HuH-7 (cell line): ENCODE measurements at places on chromosomes 16 and 17.

GRCh38 chr17:14792746-14793145, 472.4 kb downstream of the PMP22 start:
- DNase-seq = no peak

GRCh38 chr16:53949715-53950410, 245.9 kb downstream of the FTO start:
- no peak for DNase-seq

GRCh38 chr16:88077328-88078108, 126.3 kb downstream of the BANP start:
- no peak for DNase-seq

- no peak for DNase-seq
Observed at GRCh38 chr16:89798832-89799370, 17.5 kb downstream of the FANCA start.

DNA sequence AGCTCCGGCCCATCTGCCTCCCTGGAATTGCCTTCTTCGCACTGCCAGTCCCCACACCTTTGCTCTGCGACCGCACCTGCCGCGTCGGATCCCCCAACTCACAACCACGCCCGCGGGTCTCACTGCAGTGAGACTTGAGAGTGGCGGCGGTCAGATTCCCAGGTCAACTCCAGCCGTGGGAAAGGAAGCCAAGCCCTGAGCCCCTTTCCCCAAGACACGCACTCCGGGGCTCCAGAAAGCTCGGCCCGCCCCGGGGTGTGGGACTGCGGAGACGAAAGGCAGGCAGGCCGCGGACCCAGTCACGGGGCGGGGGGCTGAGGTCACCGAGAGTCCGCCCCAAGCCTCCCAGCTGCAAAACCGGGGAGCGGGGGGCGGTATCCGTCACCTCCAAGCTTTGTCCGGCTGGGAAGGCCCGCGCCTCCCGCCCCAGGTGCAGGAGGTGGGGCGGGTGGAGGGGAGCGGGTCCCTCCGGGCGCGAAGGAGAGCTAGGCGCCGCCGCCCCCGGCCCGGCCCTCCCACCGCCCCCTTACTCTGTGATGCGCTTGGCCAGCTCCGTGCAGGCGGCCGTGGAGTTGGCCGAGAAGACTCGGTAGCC, 615 bp downstream of the PRPSAP1 start:
- peak; percentile 39 for DNase-seq

DNA sequence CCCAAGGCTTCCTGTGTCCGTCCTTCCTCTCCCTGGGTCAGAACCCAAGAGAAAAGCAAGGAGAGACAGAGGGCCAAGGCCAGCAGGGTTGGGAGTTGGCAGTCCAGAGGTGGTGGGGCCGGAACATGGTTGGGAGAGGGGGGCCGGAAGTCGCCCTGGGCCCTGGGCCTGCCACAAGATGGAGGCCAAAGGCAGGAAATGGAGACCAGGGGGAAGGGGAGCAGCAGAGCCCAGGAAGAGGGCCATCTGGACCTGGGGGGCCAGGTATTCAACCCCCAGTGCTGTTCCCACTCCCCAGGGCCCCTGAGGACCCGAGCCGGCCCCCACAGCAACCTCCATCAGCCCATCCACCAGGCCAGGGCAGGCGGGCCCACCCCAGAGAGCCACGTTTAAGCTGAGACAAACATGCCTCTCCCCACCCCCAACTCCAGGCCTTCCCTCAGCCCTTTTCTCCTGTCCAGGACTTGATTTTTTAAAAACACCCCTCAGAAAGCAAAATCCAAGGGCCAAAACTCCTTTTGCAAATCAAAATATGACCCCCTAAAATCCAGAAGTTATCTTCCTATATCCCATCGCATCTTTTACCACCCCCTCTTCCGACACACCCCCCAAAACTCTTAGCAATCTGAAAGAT, 4.4 kb upstream of the BCL6B start:
- DNase-seq = no peak

DNA sequence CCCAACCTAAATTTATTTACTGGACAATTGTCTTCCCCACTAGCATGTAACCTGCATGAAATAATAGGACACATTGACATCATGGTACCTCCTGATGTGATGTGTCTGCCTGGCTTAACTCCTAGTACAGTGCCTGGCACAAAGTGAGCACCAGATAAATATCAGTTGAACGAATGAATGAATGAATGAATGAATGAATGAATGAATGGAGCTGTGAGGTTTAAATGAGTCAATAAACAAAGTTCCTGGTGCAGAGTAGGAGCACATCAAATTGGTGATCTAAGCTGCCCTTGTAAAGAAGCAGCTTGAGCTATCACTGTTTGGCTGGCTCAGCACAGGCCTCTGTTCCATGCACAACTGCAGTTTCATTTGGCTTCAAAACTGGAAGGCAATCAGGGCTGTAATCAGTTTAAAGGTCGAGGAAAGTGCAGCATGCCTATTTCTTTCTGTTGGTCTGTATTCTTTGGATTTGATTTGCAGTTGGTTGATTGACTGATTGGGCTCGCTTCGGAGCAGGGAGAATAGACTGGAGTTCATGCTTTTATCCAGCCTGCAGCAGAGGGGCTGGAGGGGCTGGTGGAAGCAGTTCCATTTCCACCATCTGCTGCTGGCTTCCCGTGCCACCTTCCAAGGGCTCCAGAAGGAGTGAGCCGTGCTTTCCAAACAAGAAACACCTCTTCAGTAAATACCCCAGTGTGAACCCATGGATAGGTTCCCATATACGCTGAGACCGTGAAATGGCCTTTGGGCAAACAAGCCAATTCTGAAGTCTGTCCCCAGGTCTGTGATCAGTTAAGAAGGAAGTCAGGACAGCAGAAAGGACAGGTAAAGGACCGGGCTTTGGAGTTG, 54.6 kb downstream of the GPRC5B start:
- no peak for DNase-seq

DNA sequence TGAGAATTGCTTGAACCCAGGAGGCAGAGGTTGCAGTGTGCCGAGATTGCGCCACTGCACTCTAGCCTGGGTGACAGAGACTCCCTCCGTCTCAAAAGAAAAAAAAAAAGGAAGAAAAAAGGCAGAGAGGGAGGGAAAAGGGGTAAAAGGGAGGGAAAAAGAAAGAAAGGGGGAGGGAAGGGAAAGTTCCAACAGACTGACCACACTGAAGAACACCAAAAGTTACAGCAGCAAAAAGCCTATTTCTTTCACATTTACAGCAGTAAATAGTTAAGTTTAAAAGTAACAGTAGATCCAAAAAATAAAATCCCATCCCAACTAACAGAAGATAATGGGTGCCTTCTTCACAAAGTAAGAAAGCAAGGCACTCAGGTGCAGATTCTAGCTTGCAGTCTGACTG, 36.9 kb upstream of the C17orf78 start:
- no peak for DNase-seq

- DNase-seq = no peak
Observed at GRCh38 chr16:15459791-15460190, 25.4 kb downstream of the BMERB1 start.

DNA sequence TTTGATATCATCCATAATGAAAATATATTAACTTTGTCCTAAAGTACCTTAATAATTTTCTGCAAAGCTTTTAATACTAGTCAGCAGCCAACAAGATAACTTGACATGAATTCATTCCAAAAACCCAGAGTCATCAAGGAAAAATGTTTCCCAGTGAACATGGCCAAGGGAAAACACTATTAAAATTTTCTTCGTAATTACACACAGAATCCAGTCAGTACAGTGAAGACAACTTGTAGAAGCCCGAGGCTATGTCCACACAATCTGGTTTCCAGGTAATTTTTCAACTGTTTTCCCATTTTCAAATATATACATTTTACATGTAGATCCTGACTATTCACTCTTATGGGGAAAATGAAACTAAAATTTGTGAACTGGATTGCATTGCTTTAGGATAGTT, 600.9 kb downstream of the CDH8 start:
- no peak for DNase-seq

- DNase-seq = peak; percentile 64
Observed at GRCh38 chr17:57833179-57833939, 16.5 kb downstream of the MRPS23 start.

DNA sequence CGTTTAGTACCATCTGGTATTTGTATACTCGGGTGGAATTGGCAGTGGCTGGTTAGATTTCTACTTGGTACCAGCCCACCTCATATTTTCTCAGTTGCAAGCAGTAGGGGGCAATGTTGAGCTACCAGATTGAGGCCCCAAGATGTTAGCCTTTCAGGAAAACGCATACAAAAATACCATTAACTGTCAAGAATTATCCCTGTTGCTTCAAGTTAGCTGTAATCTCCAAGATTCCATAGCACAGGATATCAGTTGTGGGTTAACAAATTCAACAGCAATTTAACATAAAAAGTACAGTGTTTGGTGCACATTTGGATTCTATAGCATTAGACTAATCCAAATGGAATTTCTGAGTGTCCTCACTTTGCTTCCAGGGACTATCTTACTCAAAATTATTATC, 188.2 kb downstream of the FTO start:
- DNase-seq = peak; percentile 14

DNA sequence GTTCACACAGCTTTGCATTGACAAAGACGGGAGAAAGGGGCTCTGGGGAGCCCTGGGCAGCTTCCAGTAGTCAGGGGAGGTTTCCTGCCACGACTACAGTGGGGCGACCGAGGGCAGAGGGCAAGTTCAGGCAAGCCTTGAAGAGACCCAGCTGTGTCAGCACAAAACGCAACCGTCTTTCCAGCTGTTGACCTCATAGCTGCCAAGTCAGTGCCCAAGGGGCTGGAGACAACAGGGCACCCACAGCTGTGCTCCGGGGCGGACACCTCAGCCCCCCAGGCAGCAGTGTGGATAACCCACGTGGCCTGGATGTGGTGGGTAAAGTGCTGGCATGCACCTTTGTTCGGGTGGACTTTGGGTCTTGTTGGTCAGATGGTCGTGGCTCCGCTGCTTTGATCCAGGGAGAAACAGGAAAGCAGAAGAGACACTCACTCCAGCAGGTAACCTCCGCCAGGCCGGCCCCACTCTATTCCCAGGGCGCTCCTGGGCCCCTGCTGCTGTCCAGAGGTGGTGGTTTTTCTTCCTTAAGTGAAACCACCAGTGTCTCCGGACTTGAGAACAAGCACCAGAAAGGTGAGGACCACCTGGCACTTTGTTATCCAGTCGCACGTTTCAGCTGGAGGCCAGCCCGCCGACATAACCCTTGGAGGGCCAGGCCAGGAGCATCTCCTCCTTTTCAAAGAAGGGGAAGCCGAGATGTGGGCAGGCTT, 17.6 kb upstream of the CBX2 start:
- DNase-seq = no peak

- no peak for DNase-seq
Observed at GRCh38 chr16:85316944-85317343, 204.7 kb upstream of the CIBAR2 start.

GRCh38 chr16:22073350-22073749, 19.0 kb upstream of the VWA3A start:
- DNase-seq = no peak

DNA sequence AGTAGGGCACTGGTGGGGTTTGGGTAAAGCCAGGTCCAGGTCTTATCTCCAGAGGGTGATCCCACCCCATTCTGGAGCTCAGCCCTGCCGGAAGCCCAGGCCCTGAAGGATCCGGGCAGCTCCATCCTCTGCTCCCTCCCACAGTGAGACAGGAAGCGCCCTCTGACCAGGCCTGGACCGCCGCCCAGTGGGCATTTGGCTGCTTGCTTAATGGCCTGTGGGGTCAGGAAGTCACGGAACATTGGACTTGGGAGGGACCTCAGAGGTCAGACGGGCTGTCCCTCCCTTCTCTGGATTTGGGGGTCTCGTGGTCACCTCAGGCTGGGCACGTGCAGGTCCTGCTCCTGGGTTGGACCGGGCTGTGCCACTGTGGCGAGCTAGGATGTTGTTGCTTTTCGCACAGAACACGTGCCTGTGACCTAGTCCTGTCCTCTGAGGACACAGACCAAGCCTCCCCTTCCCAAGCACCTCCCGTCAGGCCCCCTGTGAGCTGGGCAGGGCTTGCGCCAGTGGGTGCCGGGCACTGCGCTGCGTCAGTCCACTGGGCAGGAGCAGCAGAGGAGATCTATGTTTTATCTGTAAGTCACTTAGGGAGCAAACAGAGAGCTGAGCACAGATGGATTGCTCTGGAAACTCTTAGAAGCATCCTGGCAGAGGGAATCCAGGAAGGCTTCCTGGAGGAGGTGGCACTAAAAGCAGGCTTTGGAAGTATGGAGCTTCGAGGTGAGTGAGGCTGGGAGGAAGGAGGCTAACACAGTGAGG, 49.4 kb upstream of the GSE1 start:
- peak; percentile 68 for DNase-seq

DNA sequence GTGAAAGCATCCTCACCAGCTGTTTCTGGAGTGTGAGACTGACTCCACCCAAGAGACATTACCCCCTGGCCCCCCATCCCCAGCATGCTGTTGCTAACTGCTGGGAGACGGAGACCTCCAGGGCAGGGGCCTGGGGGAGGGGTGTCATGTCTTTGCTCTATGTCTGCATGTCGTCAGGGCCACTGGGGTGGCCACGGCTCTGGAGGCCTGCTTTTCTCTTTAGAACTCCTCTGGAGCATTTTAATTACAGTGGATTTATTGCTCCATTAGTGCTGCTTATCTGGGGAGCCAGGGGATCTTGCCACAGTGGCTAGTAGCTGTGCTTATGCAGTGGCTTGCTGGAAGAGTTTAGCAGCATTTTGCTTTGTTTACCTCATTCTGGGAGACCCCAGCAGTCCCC, 32.3 kb downstream of the CLEC16A start:
- no peak for DNase-seq

- DNase-seq = no peak
Observed at GRCh38 chr16:67878846-67879245, 5.8 kb upstream of the NRN1L start.

DNA sequence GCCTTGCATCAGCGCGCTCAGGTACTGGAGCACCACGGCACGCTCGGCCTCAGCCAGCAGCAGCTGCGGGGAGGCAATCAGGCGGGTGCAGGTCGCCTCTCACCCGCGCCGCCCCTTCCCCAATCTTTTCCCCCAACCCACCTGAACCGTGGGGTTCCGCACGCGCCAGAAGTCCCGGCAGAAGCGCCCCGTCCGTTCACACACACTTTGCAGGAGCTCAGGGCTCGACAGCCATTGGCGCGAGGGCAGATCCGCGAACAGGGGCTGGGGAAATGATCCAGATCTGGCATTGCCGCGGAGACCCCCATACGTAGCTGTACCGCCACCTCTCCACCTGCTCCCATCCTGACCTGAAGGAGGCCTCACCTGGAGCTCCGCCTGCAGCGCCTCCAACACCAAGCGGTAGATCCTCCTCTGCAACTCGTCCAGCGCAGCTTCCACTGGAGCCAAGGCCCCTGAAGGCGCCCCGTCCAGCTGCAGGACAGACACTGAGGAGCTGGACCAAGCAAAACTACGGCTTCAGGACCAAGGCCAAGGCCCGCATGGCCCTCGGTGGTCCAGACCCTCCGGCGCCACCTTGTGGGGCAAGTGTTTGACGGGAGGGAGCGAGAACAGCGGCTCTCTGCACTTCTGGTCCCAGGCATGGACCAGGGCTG, 1.4 kb upstream of the MATCAP1 start:
- DNase-seq = peak; percentile 90
